NB4 (cell line): ENCODE measurements at places on chromosomes 4 and X.
A peak's percentile ranks its signal among the peaks of the same experiment; 100 is the strongest.

DNA sequence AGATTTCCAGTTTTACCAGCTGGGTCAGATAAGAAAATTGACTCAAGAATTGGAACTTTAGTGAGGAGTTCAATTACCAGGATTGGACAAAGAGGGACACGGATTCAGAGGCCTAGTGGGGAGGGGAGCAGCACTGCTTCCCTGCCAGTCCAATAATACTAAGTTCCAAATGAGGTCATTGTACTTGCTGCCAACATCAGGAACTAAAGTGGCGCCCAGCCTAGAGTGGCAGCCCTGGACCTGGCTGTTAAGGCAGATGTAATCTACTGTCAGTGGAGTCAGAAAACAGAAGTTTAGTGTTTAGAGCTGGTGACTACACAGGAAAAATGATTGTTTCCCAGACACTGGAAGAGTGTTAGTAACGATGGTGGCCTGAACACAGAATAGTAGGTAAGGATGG lies 42.7 kb upstream of the RAPGEF2 start:
- DNase-seq: no peak

DNA sequence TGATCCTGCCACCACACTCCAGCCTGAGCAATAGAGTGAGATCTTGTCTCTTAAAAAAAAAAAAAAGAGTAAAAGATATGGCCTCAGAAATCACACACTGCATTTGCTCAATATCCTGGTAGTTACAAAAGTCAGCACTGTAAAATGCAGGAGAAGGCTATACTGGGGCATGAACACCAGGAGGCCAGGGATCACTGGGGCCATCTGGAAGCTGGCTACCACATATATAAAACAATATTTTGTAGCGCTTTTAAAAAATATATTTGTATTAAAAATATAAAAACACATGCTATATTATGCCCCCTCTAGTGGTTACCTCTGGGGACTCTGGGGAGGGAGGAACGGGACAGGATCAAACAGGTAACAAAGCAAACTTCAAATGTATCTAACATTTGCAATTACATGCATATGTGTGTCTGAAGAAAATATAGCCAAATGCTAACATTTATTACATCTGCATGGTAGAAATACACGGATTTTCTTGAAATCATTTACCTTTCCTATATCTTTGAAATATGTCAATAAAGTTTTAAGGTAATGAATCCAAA lies 4.0 kb downstream of the C4orf46 start:
- DNase-seq: peak; percentile 74

DNA sequence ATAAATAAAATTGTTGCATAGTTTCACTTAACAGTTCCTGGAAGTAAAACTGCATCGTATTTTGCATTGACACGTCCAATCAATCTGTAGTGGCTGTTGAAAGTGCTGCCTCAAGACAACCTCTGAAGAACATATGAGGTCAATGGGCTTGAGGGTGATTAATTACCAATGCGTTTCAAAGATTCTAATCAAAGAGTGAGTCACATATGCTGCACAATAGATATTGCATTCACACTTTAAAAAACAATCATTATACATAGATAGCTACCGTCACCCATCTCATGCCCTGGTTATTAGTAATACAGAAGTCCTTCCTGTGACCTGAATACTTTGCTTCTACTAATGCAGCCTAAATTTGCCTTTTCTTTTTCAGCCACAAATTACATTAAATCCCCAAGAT lies 743.3 kb upstream of the SLIT2 start:
- DNase-seq: no peak

- DNase-seq: peak; percentile 20
Observed at GRCh38 chr4:72468904-72469502, 100.0 kb downstream of the ADAMTS3 start.

GRCh38 chrX:55480390-55481062 lies 9.1 kb downstream of the USP51 start:
- DNase-seq: no peak

GRCh38 chrX:37802028-37802427 lies 22.2 kb downstream of the CYBB start:
- peak; percentile 73 for DNase-seq

DNA sequence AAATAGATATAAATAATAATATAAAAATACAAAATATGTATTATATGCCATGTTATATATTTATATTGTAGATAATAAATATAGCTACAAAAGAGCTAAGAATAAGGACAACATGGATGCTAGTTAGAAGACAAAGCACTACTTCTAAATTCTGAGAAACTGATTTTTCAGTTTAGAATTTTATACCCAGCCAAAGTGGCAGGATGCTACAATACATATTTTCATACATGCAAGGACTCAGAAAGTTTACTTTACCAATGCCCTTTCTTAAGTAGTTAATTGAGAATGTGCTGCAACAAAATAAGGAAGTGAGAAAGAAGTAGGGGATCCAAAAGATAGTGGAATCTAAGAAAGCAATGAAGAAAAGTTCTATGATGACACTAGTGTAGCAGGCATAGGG lies 64.5 kb downstream of the PDE5A start:
- DNase-seq: no peak

- DNase-seq: no peak
Observed at GRCh38 chr4:78630615-78631014, 79.0 kb downstream of the ANXA3 start.

DNA sequence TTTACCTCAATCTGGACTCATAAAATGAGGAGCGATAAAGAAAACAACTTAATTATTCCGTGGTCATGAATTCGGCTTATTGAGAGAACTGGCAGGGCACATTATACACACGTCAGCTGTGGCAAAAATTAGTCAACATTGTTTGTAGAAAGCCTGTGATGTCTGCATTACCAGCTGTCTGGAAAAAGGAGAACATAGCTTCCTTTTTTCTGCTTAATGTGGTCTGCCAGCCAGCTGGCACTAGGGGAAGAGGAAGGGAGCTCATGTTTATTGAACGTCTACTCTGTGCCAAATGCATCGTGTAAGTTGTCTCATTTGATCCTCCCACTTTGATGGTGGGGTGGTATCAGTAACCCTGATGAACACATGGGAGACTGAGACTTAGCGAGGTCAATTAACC lies 367.6 kb downstream of the ARHGAP24 start:
- peak; percentile 54 for DNase-seq

DNA sequence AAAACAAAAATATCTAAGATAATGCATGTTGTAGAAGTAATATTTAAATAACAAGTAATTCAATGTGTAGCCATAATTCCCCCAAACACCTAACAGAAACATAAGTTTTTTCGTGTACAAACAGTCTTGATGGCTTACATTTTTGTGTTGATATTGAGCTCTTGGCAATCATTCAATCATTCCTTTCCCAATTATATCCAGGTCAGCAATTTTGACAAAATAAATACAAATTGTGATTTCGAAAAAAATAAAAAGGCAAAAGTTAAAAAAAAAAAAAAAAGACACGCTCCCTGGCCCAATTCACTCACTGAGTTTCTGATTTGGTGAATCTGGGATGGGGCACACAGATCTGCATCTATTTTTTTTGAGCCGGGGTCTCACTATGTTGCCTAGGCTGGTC lies 187.6 kb upstream of the GPC4 start:
- no peak for DNase-seq

DNA sequence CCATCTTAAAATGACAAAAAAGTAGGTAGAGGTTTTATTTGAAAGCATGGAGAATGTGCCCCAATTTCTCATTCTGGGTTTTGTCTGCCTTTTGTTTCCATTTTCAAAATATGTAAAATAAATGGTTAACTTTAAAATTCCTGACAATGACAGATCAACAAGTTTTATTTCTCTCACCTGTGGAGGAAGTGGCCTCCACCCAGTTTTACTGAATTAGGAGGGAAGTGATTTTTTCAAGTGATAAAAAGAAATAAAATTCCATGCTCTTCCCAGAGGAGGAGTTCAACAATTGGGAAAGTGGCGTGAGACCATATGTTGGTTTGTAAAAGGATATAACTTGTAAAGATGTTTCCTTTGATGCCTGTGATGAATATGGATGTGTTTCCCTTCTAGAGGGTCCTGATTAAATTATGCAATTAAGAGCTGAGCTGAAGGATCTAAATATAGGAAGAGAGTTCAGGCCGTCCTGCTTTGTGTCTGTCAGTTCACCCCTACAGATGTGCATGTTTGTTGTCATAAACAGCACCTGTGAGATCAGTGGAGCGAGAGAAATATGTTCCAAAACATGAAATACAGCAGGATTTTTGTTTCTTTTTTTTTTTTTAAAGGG lies 19.5 kb downstream of the SMAD1 start:
- no peak for DNase-seq

- DNase-seq: no peak
Observed at GRCh38 chrX:132855780-132856341, 102.6 kb downstream of the HS6ST2 start.

GRCh38 chr4:140351093-140352075 lies 22.1 kb upstream of the SCOC start:
- DNase-seq: no peak
